ENCODE measurements at places on chromosomes 4 and X.

DNA sequence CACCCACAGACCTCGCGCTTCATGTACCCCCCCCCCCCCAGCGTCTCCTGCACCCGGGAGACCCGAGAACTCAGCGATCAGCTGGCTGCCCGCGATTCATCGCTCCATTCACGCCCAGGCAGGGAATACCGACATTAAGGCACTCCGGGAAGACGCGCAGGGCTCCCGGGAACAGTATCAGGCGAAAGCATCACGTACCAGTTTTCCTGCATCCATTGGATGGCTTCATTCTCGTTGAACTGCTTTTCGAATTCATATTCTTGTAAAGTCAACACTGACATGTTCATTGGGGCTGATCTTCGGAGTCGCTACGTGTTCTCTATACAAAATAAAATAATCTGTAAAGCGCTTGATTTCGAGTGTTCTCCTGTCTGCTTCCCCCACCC lies 373 bp downstream of the ELOVL6 start:
- no peak for DNase-seq

GRCh38 chr4:720111-720860 lies 14.7 kb downstream of the PCGF3 start:
- DNase-seq = no peak

DNA sequence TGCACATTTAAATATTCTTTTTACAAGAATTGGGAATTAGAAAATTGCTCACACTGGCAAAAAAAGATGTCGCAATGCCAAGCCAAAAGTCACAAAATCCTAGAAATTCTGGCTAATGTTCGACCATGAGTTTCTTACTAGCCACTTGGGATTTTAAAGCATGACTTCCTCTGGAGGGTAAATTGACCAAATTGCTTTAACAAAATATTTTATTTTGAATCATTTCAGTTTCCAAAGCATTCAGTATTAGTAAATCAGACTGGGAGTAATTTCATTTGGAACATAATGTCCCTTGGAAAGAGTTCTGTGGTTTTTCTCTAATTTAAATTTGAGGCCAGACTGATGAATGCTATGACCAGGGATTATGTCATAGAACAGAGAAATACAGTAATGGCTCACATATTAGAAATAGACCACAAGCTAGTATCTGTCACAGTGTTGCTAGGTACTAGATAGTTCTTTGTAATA lies 7.6 kb upstream of the CXCL5 start:
- DNase-seq = no peak

DNA sequence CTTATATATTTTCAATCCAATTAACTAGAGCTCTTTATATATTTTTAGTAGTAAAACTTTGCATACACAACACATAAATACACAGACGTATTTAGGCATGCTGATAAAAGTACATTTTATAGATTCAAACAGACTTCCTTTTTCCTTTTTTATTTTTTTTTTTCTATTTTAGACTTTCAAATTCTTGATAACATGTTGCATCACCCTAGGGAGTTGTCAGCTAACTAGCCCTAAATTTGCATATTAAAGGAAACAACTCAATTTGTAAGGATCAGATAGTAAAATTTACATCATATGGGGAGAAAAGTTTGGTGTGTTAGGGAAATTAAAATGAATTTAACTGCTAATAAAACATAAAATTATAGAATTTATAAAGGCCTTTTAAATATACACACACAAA lies 47.4 kb upstream of the APOOL start:
- no peak for DNase-seq

- no peak for DNase-seq
Measured at GRCh38 chr4:83780053-83780733, 244.3 kb downstream of the GPAT3 start.

DNA sequence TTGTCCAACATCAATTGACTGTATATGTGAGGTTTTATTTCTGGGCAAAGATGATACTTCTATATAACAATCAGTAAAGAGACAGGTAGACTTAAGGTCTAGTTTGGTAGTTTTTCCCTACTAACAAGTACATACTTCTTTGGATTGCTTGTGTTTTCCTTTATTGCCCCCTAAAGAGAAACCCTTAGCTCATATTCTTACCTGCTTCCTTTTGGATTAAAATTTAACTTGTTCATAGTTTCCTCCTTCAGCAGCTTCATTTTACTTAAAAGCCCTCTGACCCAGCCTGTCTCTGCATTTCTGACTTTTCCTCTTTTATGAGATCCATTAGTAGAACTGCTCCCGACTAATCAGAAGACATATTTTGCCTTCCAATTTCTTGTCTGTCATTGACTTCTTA lies 75.7 kb upstream of the GPC4 start:
- no peak for DNase-seq
